ENCODE measurements at places on chromosomes 3 and 15. TPM values are rescaled to one million over a fixed set of nuclear protein-coding genes. Genes with fewer than 3 reads are reported as not detected.

DNA sequence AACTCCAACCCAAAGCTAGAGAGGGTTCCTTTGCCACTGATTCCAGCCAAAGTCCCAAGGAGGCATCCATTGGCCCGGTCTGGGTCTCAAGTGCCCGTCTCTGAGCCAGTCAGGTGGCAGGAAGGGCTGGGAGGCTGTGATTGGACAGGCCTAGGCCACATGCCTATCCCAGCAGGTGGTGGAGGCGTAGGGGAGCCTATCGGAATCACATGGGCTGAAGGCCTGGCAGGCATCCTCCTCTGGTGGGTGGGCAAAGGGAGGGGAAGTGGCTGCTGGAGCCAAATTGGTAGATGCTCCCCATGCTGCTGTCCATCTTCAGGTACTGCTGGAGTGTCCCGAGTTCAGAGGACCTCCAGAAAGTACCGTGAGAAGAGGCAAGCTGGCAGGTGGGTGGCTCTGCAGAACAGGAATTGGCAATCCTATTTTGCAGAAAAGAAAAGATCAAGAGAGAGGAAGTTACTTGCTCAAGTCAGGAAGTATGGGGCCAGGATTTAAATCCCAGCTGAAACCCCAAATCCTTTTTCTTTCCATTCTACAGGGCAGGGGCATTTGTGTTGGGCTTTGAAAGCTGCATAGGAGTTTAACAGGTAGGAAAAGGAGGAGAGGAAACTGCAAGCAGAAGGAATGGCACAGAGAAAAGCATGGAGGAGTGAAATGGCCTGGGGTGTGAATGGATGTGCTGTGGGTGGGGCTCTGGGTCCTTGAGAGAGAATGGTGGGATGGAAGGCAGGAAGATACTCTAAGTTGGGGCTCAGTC is 3.7 kb downstream of the CHST13 start:
- DNase-seq: no peak

- DNase-seq: no peak
These were observed 172.0 kb downstream of the MCTP2 start for GRCh38 chr15:94403331-94403730.

CADM2 gene
- 0.52 TPM for polyA plus RNA-seq

GRCh38 chr15:74343797-74344127 is 23.7 kb downstream of the CYP11A1 start:
- DNase-seq: no peak

RTP2 gene
- polyA plus RNA-seq: not detected

- DNase-seq: no peak
These were observed 50.5 kb downstream of the POMGNT2 start for GRCh38 chr3:43055393-43055792.

NPAP1 gene
- polyA plus RNA-seq: 2.1 TPM

CAPN3 gene
- 37.5 TPM for polyA plus RNA-seq

GRCh38 chr3:150349314-150350097 is 58.6 kb upstream of the TSC22D2 start:
- no peak for DNase-seq

- no peak for DNase-seq
These were observed 61.9 kb upstream of the RASGRP1 start for GRCh38 chr15:38626443-38627050.

DNA sequence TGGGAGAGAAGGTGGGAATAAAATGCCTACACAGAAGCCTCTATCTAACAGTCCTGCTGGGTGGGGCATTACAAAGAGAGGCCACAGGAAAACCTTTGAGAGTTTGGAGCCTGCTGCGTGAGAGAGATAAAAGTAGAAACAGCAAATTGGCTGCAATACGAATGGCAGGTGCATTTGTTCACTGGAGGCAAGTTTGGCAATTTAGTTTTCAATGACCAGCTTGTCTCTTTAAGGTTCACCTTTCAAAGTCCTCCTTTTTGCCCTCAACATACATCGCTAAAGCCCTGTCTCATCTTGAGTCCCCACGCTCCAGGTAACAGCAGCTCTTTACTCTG is 405.7 kb downstream of the LSAMP start:
- DNase-seq: no peak

GRCh38 chr15:88204584-88204983 is 52.0 kb downstream of the NTRK3 start:
- DNase-seq: no peak

All from left kidney (tissue), 8 donors.